ENCODE measurements at places on chromosomes 11 and 22.
A peak's percentile ranks its signal among the peaks of the same experiment; 100 is the strongest.

DNA sequence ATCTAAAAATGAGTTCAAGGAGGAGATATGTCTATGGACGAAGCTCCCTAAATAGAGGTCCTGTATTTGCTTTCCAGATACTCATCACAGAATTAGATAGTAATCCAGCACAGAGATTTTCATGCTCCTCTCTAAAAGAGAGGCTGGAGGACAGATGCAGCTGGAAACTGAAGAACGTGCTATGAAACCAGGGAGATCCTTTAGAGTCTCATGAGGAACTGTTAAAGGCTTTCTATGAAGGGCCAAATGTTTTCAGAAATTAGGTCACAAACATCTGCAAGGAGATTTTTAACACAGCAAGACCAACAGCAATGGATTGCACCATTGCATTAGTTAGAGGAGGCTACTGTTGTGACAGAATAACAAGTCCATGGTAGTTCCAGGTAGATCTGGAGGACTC, 95.6 kb upstream of the ARHGAP20 start:
- DNase-seq, result no peak

GRCh38 chr11:121810291-121810690, 305.7 kb downstream of the BLID start:
- DNase-seq, result no peak

- no peak for DNase-seq
Measured at GRCh38 chr11:11967669-11968510, 40.5 kb downstream of the DKK3 start.

GRCh38 chr11:102934735-102935134, 20.8 kb downstream of the MMP13 start:
- no peak for DNase-seq

DNA sequence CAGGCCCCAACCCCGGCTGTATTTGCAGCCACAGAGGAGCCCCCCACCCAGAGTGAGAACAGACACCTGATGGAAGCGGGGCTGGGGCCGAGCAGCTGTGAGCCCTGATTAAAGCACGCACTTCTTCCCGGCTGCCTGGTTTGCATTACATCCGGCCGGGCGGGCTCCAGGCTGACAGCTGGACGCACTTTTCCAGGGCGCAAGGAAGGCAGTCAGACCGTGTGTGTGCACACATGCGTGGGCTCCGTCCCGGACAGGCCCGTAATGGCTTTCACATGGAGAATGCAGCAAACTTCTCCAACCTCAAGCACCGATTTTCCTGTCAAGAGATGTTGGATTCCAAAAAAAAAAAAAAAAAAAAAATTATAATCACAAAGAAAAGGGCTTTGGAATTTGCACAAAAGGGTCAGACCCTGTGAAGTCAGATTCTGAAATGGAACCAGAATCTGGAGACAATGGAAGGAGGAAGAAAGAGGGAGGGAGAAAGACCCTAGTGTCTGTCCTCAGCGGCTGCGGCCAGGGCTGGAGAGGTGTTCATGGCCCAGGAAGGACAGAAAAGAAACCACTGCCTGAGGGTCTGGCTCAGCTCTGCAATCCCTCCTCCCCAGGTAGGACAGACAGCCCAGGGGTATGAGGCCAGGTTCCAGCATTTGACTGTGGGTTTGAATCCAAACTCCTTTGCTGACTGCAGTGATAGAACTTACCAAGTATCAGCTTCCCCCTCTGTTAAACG, 365.5 kb downstream of the MN1 start:
- DNase-seq, result no peak

GRCh38 chr11:123265951-123266350, 70.9 kb upstream of the CLMP start:
- no peak for DNase-seq

- DNase-seq, result no peak
Measured at GRCh38 chr11:111795334-111795985, 29.3 kb upstream of the PPP2R1B start.

GRCh38 chr11:6402561-6402981, 12.3 kb downstream of the SMPD1 start:
- peak; percentile 54 for DNase-seq

DNA sequence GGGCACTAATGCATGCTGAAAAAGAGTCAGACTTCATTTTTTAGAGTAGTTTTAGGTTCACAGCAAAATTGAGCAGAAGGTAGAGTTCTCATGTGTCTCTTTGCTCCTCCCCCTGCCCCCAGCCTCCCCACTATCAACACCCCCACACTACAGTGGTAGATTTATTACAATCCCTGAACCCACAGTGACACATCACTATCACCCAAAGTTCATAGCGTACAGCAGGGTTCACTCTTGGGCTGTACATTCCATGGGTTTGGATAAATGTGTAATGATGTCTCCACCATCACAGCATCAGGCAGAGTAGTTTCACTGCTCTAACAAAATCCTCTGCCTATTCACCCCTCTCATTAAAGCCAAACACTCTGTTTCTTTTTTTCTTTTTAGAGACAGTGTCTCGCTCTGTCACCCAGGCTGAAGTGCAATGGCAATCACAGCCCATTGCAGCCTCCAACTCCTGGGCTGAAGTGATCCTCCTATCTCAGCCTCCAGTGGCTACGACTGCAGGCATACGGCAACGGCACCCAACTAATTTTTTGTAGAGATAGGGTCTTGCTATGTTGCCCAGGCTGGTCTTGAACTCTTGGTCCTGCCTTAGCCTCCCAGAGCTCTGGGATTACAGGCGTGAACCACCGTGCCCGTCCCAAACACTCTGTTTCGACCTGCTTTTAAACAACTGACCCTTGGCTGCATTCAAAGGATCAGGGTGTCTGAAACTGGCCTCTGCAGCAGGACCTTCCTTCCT, 4.1 kb downstream of the BEST1 start:
- DNase-seq, result no peak

DNA sequence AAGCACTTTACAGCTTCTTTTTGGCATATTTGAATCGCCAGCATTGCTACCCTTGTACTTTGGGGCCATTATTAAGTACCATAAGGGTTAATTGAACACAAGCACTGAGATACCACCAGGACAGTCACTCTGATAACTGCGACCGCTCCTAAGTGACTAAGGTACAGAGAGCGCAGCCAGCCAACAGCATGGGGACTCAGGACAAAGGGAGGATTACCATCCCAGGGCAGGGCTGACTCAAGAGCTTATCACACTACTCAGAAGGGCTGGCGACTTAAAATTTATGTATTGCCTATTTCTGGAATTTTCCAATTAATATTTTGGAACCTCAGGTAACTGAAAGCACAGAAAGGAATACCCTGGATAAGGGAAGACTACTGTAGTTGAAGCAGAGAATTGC, 479 bp downstream of the ZNF280A start:
- no peak for DNase-seq

DNA sequence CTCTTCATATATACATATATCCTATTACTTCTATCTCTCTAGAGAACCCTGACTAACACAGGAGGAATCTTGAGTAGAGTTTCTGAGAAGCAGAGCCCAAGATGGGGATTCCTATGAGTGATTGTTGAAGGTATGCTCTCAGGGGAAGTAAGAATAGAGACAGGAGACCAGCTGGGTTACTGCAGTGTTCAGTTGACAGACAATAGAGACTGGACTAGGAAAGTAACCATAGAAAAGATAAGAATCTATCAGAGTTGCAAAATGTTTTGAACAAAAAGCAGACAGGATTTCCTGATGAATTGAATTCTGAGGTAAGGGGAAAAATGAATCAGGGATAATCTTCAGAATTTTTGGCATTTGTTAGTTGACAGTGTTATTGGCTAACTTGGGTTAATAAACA, 54.4 kb downstream of the SLC17A6 start:
- no peak for DNase-seq

GRCh38 chr11:132158091-132158490, 787.7 kb downstream of the NTM start:
- DNase-seq, result no peak

GRCh38 chr11:128493570-128493965, 93.8 kb downstream of the ETS1 start:
- DNase-seq, result no peak

DNA sequence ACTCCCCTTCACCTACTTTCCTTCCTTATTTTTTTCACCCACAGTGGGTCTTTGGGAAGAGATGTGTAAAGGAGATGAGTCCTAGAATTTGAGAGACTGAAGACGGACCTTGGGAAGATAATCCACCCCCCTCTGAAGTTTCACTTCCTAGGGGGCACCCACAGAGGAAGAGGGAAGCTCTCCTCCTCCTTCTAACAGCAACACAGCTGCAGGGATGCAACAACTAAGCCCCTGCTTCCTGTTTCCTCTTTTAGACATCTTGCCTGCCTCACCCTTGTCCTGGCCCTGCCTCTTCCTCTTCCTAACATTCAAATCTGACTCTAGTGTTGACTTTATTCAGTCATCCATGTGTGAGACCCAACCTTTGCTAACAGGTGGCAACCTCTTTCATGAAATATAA, 424.6 kb downstream of the BUD13 start:
- DNase-seq, result no peak

DNA sequence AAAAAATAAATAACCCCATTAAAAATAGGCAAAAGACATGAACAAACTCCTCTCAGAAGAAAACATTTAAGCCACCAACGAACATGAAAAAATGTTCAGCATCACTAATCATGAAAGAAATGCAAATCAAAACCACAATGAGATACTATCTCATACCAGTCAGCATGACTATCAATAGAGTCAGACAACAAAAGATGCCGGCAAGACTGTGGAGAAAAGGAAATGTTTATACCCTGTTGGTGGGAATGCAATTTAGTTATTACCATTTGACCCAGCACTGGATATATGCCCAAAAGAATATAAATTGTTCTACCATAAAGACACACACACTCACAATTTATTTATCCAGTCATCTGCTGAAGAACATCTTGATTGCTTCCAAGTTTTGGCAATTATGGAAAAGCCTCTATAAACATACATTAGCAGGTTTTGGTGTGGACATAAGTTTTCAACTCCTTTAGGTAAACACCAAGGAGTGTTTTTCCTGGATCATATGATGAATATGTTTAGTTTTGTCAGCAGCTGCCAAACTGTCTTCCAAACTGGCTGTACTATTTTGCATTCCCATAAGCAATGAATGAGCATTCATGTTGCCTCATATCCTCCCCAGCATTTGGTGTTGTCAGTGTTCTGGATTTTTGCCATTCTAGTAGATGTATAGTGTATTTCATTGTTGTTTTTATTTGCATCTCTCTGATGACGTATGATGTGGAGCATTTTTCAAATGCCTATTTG, 28.0 kb downstream of the OR8D1 start:
- no peak for DNase-seq

DNA sequence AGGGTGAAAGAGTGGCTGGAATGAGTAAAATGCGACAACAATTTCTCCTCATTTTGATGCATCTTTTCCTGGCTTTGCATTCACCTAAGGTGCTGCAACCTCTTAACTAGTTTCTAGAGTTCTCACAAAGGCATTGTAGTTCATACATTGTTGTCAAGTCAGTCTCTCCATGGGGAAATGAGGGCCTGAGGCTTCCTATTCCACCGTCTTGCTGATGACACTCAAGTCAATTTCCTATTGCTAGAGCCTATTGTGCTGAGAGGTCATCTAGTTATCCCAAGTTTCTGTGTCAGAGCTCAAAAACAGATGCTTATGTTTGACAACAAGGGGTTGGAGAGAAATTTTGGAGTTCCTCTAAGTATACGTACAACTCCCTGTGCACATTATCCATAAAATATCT, 11.6 kb upstream of the MS4A6A start:
- no peak for DNase-seq

DNA sequence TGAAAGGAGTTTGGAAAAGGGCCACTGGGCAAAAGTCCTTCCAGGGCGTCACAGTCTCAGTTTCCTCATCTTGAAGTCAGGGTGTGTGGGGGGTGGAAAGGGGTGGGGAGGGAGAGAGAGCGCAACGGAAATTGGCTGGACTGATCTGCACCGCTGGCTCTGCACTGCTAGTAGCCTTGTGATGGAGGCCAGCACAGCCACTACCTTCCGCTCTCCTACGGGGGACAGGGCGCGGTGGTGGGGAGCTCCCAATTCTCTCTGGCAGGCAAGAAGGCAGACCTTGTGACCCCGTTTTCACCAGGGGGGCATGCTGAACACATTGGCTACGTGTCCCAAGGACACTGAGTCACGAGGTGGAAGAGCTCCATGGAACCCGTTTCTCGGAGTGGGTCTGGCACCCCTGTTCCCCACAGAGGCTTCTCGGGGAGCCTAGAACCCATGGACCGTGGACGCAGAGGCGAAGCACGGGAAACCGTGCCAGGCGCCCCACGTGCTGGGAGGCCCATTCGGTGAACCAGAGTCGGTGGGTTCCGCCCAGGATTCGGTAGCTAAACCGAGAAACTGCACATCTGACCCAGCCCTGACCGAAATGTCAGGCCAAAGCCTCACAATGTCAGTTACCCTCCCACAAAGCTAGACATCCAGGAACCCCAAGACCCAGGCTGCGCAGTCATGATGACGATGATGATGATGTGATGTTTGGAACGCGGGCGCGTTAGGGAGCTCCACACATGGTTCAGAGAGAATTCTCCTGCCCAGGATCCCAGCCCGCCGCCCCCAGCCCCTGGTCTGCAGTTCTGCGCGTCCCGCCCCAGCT, 28.3 kb upstream of the WNT11 start:
- no peak for DNase-seq

DNA sequence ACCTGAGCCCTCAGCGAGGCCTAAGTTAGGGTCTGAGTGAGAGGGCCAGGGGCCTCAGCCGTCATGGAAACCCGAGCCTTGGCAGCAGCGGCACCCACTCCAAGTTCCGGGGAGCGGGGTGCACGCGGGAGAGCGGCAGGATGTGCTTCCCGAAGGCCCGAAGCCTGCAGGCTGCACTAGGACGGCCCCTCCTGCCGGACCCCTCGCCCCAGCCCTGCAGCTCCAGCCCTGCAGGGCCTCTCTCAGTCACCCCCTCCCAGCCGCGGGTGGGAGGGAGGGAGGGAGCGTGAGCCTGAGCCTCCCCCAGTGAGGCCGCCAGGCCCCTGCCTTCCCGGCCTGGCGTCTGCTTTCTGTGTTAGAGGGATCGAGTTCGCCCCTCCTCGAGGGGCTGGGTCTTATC, 22.6 kb downstream of the MRPL23 start:
- DNase-seq, result no peak

GRCh38 chr11:72924568-72925190, 110.5 kb downstream of the ATG16L2 start:
- DNase-seq, result no peak

DNA sequence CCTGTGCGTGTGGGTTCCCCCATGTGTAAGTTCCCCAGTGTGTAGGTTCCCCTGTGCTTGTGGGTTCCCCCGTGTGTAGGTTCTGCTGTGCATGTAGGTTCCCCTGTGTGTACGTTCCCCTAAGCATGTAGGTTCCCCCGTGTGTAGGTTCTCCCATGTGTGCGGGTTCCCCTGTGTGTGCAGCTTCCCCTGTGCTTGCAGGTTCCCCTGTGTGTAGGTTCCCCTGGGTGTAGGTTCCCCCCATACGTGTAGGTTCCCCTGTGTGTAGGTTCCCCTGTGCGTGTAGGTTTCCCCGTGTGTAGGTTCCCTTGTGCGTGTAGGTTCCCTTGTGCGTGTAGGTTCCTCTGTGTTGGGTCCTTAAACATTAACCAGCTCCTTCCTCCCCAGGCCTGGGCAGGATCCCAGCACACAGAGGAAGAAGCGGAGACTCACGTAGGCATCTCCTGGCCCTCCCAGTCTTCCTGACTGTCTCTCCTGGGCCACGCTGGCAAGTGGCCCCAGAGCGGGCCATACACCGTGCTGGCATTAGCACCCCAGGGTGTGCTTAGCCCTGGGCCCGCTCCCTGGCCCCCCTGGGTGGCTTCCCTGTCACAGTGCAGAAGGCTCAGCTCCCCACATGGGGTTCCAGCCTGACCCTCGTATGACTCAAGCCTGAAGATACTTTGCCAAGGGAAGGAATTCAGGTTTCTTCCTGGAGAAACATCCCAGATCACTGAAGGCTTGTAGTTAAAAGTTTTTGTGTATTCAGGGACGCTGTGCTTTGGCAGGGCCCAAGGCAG, 2.8 kb upstream of the GRAMD4 start:
- no peak for DNase-seq
